ENCODE measurements at places on chromosomes 7 and 10.

GRCh38 chr7:120431016-120431415, 158.0 kb downstream of the KCND2 start:
- no peak for DNase-seq

DNA sequence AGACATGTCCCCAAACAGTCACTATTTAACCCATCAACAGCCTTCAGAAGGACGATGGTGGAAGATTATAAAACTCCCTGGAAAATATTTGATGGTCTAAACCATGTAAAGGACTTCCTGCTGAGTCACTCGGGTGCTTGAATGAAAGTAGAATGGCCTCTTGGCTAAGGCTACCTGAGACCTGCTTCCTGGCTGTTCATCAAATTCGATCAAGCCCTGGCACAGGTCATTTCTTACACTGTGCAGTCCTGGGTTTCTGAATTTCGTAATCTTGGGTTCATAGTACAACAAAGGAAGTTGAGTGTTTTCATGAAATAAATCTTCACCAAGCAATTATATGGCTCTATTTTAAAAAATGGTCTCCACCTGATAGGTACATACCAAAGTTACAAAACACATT, 260.3 kb upstream of the RNF32 start:
- no peak for DNase-seq

DNA sequence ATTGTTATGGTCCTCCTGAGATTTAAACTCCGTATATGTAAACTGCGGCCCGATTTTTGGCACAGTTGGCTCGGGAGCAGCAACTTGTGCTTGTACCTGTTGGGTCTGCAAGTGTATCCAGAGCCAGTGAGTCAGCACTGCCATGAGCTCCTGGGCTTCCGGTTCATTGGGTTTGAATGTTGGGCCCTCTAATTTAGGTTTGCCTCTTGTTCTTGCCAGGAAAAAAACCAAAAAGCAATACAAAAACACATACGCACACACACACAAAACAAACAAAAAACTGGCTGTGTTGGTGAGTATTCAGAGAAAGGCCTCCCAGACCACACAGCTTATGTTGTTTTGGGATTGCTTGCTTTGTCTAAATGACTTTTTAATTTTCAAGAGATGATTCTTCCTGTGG, 26.3 kb downstream of the SND1 start:
- DNase-seq: no peak

DNA sequence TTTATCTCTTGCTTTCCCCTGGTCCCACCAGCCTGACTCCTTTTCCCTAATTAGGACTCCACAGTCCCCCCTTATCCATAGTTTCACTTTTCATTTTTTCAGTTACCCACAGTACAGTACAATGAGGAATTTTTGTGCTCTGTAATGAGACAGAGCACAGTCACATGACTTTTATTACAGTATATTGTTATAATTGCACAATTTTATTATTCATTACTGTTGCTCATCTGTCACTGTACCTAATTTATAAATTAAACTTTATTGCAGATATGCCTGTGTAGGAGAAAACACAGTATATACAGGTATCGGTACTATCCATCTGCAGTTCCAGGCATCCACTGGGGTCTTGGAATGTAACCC, 125.4 kb downstream of the KCNMA1 start:
- DNase-seq: no peak

GRCh38 chr7:149191851-149192250, 3.5 kb upstream of the ZNF282 start:
- no peak for DNase-seq

DNA sequence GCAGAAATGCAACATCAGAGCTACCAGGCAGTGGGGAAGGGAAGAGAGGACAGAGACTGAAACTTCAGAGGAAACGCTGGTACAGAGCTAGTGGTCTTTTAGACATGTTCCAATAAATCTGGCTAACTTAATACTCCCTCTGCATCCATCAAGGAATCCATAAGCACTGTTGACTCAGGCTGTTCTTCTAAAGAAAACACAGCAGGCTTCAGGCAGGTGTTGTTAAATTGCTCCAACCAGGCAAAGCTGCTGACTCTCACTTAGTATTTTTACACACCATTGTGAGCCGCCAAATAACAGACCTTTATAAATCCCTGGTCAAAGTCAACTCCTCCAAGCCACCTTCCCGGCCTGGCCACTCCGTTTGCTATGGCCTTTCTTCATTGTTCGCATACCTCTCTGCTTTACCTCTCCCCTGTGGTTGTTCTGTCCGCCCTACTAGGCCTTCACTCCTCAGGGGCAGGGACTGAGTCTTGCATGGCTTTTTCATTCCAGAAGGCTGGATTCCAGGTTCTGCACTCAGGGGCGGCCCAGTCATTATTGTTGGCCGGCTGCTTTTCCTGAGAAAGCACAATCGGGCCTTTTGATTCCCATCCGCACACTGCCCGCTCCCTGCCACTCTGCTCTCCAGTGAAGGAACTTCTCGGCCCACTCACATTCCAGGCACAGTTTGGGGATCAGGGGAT, 18.4 kb downstream of the CREB3L2 start:
- DNase-seq: no peak

DNA sequence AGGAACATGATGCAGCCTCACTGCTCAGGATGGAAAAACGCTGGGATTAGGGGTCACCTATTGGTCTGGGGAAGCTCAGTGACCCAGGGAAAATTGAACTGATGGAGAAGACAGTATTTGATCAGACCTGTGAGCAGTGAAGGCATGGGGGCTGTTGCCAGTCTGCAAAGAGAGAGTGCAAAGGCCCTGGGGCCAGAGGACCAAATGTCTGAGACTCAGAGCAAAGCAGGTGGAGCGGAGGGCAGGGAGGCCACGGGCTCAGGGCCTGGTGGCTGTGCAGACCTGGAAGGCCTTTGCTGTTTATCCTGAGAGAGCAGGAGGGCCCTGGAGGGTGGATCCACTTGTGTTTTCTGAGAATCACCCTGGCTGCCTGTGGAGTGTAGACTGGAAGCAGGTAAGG, 67.1 kb downstream of the INPP5A start:
- no peak for DNase-seq

DNA sequence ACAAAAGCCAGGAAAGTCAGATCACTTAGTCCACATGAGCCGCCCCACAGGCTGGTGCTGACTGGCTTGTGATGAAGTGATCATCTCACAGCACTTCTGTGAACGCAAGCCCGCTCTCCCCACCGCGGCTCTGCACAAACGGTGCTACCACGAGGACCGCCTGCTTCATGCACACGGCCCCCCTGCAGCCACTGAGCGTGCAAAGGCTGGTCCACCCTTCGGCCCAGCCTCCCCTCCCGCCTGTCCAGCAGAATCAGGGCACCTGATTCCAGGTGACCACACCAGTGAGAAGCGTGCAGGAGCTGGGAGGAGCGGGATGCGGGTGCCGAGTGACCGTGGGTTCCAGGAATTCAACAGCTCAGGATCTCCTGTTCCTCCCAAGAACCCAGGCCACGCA, 32.2 kb downstream of the MAD1L1 start:
- no peak for DNase-seq

GRCh38 chr10:124742413-124743190, 1.6 kb downstream of the FAM53B start:
- no peak for DNase-seq

GRCh38 chr10:31678575-31679516, 249.8 kb downstream of the ARHGAP12 start:
- DNase-seq: no peak

DNA sequence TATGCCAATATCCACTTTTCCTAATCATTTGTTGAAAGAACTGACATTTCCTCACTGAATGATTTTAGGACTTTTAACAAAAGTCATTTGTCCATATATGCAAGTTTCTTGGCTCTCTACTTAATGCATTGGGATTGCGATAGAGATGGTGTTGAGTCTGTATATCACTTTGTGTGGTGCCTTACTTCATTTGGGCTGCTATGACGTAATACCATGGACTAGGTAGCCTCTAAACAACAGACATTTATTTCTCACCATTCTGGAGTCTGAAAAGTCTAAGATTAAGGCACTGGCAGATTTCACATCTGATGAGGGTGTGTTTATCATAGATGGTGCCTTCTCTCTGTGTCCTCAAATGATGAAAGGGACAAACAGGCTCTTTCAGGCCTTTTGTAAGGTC, 342.6 kb downstream of the DPP6 start:
- DNase-seq: no peak

DNA sequence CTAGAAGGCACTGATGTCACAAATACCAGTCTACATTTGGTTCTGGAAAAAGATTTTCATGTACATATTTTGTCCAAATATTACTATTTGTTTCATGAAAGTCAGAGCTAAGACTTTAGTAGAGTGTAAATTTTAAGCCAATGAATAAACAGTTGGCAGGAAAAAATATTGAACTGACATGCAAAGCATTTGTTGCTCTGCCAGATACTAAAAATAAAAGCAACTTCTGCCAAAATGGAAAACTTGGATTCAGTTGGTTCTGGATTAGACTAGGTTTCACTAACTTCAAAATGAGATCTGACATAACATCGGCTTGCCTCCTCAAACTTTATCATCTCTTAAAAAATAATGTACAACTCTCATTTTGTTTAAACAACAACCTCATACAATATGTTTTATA, 34.9 kb downstream of the FAM204A start:
- no peak for DNase-seq

GRCh38 chr10:84665883-84666463, 337.6 kb downstream of the CCSER2 start:
- no peak for DNase-seq

- no peak for DNase-seq
Observed at GRCh38 chr7:116786791-116787443, 75.5 kb upstream of the CAPZA2 start.

- DNase-seq: no peak
Observed at GRCh38 chr7:77587272-77587671, 50.2 kb downstream of the PTPN12 start.

DNA sequence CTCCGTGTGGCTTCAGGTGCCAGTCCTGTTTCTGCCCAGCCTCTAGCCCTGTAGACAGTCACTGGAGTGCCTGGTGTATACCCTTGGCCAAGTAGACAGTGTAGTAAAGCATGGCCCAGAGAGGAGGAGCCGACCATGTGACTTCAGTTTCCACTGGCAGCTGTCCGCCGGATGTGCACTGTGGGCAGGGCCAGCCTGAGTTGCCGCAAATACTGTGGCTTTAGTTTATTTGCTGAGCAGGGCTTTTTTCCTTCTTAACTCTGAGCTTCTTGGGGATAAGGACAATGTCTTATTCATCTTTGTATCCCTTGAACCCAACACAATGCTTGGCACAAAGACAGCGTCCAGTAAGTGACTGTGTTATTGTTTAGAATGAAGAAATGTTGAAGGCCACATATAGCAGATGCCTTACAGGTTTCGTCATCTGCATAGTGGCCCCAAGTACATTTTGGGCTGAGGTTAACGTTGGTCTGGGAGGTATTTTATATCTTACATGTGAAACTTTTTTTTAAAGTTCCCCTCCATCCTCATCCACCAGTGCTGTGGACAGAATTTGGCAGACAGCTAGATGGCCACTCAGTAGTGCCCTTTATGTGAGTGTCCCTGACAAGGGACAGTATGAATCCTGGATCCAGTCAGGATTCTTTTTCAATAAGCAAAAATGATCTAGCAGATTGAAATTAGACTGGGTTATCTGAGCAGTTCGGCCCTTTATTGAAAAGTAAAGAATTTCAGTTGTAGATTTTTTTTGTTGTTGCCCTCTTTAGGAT, 40.6 kb downstream of the CYP17A1 start:
- DNase-seq: no peak

DNA sequence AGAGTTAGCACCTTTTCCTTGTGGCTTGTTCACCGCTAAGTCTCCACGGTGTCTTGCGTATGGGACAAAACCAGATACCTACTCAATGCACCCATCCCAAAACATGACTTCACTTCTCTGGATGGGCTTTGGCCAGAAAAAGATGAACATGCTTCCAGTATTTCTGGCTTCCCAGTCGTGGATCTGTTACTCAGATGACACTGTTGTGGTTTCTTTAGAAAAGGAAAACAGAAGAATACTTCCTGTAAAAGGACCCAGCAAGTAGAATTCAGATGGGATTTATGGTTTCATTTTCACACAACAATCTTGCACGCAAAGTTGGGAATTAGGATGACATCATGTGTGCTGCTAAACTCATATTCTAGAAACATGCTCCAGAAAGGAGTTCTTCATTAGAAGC, 216.7 kb downstream of the ADAM12 start:
- no peak for DNase-seq

DNA sequence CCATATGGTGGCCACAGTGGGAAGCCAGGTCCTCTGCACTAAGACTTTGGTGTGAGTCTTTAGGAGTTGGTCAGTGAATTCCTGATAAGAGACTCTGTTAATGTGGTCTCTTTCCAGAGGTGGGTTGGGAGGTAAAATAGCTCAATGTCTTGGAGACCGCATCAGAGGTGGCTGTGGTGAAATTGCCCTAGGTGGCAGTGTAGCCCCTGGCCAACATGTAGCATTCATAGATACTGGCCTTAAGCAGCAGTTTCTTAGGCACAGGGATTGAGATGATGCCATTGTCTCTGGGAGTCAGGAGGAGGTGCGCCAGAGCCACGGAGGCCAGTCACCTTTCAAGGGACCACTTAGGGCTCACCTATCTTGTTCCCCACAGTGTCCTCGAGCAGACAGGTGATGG, 202.8 kb downstream of the CREB5 start:
- no peak for DNase-seq

- no peak for DNase-seq
Observed at GRCh38 chr7:2255145-2256139, 13.4 kb downstream of the NUDT1 start.

DNA sequence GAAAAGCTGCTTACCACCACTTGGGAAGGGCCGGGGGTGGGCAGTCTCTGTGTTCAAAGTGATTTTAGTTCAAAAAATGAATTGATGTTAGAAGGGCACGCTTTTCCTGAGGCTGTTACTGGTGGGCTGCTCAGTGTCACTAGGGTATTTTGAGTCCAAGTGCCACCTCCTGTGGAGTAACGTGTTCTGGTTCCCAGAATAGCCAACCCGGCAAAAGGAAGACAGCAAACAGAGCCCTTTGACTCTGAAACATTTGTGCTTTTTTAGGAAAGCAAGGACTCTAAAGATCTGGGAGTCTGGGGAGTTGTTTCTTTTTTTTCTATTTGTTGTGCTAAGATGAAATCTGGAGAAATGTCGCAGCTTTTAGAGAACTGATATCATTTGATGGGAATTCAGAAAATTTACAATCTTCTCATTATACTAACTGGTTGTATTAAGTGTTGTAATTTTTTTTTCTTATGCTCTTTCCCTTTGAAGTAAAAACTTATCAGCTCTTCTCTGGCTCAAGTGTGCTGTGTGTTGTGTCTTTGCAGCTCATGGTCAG, 66.2 kb downstream of the MKX start:
- no peak for DNase-seq

DNA sequence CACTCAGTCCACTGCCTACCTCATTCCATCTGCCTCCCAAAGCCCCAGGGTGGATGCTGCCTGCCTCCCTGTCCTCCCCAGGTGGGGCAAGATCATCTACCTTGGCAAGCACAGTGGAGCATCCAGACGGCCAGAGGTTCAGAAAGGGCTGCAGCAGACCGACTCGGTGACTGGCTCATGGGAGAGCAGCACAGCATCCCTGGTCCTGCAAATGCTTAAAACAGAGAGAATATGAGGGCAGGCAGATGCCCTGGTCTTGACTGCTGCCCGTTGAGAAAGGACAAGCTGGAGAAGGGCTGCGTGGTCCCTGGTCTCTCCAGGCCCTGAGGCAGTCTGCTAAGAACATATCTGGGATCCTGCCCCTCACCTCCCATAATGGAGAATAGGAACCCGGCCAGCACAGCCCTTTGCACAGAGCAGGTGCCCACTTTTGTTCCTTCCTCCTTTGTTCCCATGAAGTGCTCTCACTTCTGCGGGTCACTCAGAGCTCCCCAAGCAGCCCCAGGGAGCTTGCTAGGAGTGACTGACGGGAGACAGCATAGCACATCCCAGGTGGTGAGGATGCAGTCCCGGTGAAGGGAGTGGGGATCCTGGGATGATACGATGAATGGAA, 1.4 kb downstream of the HPS1 start:
- DNase-seq: no peak
